Activated naive CD4-positive, alpha-beta T cell (primary cell): ENCODE measurements at places on chromosomes 2 and 18.

GRCh38 chr18:61132031-61132430 is 201.2 kb upstream of the CDH20 start:
- no peak for DNase-seq

DNA sequence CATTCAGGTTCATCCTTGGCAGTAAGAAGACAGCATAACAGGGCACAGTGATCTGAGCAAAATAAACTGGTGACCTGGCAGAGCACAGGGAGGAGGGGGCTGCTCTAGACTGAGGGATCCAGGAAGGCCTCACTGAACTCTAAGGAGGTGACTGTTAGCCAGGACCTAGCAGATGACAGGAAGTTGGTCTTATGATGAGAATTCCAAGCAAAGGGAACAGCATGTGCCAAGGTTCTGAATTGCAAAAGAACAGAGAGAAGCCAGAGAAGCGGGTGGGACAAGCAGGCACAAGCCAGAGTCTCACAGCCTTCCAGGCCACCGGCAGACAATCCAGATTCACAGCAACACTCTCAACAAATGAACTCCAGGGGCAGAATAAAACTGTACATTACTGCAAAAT is 152.7 kb upstream of the PTPRM start:
- no peak for DNase-seq

GRCh38 chr2:120452131-120452530 is 106.2 kb downstream of the INHBB start:
- DNase-seq: no peak

- DNase-seq: no peak
Measured at GRCh38 chr2:188345426-188345825, 53.8 kb downstream of the GULP1 start.

DNA sequence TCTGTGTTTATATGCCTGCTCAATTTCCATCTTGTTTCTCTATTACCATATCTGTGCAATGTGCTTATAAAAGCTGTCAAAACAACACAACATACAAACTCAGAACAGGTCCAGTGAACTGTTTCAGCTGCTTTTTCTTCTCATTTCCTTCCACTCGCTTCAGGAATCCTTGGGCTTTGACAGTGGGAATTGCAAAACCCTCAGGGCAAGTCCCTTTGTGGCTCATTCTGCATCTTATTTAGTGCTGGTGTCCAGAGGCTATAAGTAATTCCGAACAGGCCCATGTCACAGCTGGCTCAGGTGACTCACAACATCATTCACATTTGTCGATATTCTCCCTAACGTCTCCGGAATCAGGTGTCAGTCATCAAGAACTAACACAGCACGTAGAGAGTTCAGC is 309.9 kb upstream of the ZNF521 start:
- no peak for DNase-seq

DNA sequence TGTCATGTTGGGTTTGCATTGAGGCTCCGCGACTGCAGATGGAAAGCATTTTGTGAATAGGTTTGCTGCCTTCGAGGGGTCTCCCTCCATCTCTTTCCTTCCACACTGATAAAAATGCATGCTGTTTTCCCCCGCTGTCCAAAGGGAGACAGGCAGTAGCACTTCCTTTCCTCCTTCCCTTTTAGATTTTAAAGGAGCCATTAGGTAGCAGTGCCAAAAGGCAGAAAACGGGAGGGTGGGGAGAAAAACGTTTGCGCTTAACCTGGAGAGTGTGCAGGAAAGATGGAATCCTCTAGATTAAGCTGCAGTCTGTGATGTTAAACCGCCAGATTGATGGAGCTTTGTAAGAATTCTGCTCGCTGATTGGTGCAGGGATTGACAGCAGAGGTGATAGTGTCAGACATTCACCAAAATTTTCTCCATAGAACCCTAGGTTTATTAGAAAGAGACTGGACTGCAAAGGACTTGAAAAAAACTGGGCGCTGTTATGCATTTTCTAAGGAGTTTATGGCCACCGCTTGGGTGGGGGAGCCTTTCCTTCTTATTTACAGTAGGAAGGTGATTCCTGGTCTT is 688 bp downstream of the MAPRE2 start:
- no peak for DNase-seq

- no peak for DNase-seq
Measured at GRCh38 chr2:159982270-159982669, 80.1 kb downstream of the PLA2R1 start.

DNA sequence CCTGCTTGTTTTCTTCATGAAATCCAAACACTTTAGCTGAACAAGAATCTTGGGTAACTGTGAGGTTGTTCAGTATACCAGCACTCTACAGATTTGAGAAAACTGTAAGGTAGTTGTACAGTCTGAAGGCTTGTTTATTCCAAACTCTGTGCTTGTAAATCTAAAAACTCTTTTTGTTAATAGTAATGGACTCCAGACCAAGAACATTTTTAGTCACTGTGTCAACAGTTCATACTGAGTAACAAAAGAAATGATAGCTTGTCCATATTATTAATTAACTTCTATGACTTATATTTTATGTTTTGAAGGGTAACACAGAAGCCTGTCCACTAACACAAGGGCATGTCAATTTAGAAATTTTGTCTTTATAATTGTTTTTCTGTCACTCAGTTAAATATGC is 72.2 kb upstream of the KYNU start:
- DNase-seq: no peak

DNA sequence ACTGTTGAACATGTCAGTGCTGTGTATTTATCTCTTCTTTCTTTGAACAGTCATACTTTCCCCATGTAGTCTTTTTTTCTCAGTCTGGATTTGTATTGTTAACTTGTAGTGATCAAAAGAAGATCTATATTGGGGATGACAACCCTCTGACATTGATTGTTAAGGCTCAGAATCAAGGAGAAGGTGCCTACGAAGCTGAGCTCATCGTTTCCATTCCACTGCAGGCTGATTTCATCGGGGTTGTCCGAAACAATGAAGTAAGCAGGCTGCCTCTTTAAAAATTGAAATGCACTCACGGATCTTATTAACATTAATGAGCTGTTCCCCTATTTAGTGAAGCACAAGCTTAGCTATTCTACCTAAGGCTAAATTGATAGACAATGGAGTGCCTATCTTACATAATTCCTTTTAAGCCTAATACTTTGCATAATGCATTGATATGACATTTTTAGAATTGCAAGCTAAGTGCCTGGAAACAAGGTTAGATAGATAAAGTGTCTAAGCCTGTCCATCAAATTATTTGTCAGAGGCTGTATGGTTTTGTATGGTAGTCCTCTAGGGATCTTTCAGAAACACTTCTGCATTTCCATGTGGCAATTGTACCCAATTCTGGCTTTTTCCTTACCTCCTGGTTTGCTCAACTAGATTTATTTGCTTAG is 29.3 kb upstream of the FAM171B start:
- DNase-seq: no peak

DNA sequence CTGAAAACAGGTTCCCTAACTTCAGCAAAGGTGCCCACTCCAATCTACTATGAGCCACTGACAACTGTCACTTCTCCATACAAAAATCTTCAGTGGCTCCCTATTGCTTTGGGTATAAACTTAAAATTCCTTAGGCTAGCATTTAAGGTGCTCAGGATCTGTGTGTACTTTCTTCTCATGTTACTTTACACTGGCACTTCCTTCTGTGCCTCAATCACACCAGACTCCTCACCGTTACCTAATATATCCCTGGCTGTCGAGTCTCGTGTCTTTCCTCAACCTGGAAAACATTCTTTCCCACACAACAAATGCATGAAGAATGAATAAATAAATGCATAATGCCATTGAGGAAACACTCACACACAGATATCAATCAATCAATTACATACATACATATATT is 101.1 kb downstream of the TCF4 start:
- no peak for DNase-seq

GRCh38 chr2:179569831-179570233 is 291.6 kb downstream of the ZNF385B start:
- no peak for DNase-seq

DNA sequence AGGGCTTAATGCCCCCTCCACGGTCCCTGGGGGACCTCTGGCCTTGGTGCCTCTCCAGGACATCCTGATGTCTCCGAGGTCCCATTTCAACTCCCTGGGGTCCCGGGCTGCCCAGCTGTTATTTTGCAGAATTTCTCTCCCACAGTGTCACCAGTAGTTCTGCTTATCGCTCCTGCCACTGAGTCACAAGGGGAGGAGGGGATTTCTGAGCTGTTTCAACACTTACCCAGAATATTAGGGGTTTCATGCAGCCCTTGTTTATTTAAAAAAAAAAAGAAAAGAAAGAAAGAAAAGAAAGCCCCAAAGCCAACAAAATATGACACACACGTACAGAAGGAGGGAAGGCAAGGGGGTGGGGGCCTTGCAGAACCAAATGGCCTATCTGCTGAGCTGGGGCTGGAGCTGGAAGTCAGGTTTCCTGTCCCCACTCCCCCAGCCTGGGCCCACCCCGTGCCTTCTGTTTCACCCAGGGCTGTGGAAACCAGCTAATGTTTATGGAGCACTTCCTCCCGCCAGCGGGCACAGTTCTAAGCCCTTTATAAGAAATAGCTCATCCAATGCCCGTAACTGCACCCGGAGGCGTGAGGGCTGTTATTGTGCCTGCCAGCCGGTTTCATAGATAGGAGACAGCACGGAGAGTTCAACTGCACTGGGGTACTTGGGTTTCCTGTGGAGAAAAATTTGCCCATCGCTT is 8.4 kb upstream of the ARID5A start:
- peak; percentile 67 for DNase-seq

DNA sequence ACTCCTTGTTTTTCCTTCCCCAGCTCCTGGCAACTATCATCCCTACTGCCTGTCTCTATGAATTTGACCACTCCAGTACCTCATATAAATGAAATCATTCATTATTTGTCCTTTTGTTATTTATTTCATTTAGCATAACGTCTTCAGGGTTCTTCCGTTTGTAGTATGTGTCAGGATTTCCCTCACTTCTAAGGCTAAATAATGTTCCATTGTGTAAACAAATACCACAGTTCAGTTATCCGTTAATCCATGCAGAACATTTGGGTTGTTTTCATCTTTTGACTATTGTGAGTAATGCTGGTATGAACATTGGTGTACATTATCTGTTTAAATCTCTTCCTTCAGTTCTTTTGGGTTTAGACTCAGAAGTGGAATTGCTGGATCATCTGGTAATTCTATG is 18.8 kb downstream of the DYNC2LI1 start:
- DNase-seq: no peak

- no peak for DNase-seq
Measured at GRCh38 chr2:205193836-205194228, 488.5 kb upstream of the NRP2 start.
